Stimulated activated CD4-positive, alpha-beta T cell treated with anti-CD3 and anti-CD28 coated beads, Interleukin-1b, Interleukin-23, amount 100 ng/mL, for 48 hours (primary cell): ENCODE measurements at places on chromosomes 3 and 15.

DNA sequence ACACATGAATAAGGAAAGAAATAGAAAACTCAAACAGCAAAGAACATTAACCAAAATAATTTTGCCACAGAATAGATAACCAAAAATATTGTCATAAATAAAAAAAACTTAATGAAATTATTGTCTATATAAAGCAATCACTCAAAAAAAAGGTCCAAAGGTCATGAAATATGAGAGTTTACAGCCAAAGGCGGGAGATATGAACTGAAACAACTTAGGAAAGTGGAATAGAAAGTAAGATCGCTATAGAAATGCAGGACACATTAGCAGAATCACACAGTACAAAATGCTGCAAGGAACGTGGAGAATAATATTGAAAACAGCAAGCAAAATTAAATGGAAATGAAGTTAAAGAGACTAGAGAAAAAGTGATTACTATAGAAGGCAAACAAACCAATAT is 375.0 kb upstream of the ARHGEF26 start:
- DNase-seq, result no peak

DNA sequence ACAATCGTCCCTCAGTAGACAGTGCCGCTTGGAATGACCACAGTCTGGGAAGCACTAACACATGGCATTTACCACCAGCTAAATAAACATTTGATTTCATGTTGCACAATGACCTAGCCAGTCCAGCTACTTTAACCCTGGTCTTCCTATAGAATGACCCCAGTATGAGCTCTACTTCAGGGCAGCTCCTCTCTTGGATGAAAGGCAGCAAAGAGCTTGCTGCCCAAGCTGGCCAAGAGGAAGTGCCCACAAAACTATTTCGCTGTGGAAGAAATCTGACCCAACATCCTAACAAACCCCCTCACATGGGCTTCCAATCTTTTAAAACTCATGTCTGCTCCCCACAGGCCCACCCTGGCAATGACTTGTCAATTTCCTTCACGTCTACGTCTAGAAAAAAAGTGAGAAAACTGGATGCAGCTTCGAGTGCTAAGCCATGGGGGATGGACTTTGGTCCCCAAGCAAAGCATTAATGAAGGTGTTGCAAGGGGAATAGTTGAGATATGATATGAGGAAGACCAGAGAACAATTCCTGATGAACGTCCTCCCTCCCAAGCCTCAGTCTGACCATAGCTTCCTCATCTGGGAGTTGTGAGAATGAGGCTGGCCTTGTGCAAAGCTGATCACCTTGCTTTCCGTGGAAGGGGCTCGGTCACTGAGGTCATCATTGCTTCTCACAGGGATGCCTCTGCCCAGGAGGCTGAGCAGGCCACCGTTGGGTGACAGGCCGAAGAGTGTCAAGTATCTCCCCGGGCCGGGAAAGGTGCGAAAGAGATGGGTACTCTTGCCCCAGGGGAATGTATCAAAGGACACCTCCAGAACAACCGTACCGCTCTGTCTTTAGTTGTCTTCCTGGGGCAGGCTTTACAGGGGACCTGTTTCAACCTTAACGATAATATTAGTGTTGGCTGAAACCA is 964 bp downstream of the SLC25A20 start:
- no peak for DNase-seq

DNA sequence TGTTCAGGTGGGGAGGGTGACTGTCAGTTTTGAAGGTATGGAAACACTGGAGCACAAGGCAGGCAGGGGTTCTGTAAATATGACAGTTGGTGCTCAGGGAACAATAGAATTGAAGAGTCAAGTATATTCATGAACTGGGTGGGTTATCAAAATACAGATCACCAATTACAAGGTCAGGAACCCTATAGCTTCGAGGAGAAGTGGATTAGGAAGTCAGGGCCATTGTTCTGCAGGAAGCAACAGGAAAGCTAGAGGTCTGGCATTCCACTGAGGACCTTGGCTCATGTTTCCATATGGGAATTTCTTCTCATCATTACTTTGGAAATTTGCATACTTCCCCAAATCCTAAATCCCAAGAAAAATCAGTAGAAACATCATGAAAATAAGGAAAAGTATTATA is 125.9 kb downstream of the MYRIP start:
- no peak for DNase-seq

GRCh38 chr3:140398387-140398786 is 279.5 kb upstream of the TRIM42 start:
- DNase-seq, result no peak

DNA sequence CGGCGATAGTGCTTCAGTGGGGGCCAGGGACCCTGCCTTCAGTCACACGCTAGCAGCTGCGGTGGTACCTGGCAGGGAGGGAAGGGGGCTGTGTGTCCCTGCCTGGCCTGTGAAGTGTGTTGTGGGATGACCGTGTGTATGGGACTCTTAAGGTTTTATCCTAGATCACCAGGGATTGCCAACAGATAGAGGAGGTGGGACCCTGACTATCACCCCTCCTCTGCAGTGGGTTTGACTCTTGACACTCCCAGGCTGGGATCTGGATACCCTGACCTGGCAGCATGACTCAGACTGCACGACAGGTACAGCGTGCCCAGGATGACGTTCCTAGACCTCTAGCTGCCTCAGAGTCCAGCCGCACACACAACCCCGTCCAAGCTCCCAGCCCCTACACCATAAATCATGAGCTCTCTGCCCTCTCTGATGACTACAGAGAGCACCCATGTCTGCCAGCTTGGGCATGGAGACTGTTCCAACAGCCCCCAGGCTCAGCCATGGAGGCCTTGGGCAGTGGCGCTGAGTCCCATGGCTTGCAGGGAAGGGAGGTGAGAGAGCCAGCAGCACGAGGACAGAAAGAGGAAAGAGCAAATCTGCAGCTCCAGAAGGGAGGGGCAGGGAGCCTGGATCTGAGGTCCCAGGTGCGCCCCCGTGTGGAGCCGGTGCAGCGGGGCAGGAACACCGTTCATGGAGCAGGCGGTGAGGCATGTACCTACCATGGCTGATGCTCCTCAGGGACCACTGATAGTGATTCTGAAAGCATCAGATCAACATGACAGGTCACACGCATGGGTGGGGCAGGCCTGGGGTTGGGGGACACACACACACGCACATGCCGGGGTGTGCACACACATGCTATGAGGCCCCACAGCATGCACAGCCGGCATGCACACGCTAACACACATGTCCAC is 71.0 kb downstream of the ADAMTS7 start:
- DNase-seq, result peak; percentile 76

GRCh38 chr3:8421267-8421666 is 80.4 kb upstream of the LMCD1 start:
- no peak for DNase-seq

GRCh38 chr3:109887293-109887692 is 549.9 kb upstream of the DPPA4 start:
- no peak for DNase-seq

GRCh38 chr15:79004336-79004735 is 59.5 kb upstream of the CTSH start:
- DNase-seq, result no peak

- DNase-seq, result no peak
Observed at GRCh38 chr3:64584179-64584578, 103.6 kb downstream of the ADAMTS9 start.

- DNase-seq, result no peak
Observed at GRCh38 chr3:81279481-81280379, 481.7 kb downstream of the GBE1 start.

DNA sequence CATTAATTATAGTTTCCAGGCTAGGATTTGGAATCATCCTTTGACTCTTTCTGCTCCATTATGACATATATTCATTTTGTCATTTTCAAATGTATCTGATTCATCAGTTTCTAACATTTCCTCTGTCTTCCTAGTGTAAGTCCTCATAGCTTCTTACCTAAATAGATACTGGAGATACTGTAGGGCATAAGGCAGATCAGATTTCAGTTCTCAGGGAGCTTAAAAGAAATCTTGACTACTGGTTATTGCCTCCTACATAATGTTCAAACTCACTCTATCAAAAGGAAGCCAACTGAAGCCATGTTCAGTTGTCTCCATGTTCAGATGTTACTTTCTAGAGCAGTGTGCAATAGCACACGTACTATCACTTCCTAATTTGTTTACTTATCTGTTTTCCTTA is 29.6 kb upstream of the CTDSPL2 start:
- no peak for DNase-seq

DNA sequence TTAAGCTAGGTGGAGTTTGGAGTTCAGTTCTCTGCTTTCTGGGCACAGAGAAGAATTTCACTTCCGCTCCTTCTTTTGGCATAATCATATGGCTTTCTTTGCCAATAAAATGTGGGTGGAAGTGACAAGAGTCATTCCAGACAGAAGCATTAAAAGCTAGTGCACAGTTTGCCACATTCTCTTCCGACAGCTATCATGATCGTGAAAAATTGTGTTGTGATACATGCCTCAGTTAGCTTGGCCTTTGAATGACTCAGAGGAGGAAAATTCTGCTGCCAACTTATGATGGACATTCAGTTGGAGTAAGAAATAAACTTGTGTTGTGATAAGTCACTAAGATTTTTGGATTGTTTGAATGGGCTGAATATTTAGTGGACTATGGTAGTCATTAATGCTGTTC is 291.7 kb upstream of the SATB1 start:
- no peak for DNase-seq

GRCh38 chr3:97930018-97930417 is 42.2 kb downstream of the RIOX2 start:
- DNase-seq, result no peak

- no peak for DNase-seq
Observed at GRCh38 chr3:134430174-134430573, 55.6 kb downstream of the ANAPC13 start.

DNA sequence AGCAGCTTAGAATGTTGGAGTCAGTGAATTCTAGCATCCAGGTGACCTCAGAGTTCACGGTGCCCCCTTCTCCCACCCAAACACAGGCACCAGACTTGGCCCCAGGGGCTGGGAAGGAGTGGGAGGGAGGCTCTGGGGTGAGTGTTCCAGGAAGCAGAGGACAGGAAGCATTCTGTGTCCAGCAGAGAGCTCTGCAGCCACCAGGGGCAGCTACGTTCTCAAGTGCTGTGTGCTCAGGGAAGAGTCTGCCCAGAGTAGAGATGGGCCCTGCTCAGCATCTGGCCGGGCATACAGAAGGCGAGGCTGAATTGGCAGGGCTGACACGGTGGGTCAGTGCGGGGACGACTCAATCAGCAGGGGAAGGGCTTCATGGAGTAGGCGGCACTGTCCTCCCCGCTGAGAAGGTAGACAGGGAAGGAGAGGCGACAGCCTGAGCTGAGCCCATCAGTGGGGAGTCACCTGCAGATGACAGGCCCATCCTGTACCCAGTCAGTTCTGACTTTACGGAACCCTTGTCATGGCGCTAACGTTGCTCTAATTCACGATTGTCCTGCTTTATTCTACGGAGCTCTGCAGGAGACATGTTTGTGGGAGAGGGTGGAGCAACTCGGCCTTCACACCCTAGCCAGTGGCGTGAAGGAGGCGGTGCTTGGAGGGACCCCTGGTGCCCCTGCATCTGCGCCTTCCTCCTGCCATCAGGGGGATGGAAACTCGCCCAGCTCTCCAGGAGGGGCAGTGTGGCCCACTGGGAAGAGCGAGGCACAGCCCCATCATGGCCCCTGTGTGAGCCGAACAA is 82.2 kb downstream of the C3orf70 start:
- DNase-seq, result no peak

GRCh38 chr3:26106228-26106627 is 316.3 kb downstream of the OXSM start:
- DNase-seq, result no peak

- peak; percentile 4 for DNase-seq
Observed at GRCh38 chr3:158539414-158540014, 31.5 kb upstream of the MLF1 start.

DNA sequence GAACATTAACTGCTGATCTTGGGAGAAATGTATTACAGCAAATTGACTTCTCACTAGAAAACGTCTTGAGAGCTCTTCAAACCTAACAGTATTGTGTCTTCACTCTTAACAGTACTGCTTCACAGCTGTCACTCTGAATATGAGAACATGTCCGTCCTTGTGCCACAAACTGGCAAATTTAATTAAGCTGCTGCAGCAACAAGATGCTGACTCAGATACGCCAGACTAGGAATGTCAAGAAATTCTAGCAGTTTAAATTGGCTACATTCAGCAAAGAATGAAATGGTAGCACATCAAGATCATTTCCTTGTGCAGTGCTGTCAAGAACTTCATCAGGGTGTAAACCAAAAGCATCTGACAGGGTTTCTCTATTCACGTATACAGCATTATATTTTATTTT is 7.6 kb downstream of the ICE2 start:
- no peak for DNase-seq

DNA sequence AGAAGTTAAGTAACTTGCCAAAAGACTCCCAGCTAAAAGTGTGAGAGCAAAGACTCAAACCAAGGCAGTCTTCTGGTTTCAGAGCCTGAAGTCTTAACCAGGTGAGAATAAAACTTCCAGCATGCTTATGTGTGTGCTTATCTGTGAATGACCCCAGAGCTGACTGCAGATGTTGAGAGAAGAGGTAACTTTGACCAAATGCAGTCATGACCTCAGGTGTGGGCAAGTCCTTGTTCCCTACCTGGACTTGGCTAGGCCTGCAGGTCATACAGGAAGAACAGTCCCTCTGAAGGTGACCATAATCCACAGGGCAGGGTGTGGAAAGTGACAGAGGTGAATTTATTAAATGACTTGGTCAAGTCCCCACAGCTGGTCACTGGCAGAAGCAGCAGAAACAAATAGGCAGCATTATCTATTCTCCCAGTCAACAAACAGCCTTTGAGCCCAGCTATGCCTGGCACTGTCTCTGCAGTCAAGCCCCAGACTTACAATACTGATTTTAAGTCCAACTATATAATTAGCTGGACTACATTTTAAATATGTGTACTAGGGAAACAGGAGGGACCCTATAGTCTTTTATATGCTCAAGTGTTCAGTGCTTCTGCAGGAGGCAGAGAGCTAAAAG is 3.0 kb upstream of the CPEB1 start:
- DNase-seq, result no peak

DNA sequence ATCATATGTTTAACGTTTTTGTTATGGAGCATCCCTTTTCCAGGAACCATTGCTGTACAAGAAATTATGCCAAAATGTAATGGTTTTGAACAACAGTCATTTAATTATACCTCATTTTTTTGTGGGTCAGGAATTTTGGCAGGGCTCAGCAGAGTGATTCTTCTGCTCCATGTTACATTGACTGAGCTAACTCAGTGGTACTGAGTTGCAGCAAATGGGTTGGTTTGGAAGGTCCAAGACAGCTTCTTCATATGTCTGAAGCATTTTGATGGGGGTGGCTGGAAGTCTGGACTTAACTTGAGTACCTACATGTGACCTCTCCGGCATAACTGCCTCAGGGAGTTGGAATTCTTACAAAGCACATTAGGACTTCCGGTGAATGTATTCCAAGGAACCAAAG is 26.0 kb upstream of the CMC1 start:
- DNase-seq, result no peak

DNA sequence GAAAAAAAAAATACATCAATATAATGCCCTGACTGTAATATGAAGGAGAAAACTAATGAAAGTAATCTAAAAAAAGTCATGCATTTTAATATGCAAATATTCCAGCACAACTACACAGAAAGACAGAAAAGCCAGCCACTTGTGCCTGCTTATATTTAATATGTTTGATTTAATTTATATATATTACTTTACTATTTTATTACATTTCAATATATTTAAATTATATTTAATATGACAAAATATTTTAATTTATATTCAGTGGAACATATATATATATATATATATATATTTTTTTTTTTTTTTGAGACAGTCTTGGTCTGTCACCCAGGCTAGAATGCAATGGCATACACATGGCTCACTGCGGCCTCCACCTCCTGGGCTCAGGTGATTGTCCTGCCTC is 14.1 kb upstream of the SAMD7 start:
- DNase-seq, result no peak
